ENCODE measurements at places on chromosomes 2 and 18.

DNA sequence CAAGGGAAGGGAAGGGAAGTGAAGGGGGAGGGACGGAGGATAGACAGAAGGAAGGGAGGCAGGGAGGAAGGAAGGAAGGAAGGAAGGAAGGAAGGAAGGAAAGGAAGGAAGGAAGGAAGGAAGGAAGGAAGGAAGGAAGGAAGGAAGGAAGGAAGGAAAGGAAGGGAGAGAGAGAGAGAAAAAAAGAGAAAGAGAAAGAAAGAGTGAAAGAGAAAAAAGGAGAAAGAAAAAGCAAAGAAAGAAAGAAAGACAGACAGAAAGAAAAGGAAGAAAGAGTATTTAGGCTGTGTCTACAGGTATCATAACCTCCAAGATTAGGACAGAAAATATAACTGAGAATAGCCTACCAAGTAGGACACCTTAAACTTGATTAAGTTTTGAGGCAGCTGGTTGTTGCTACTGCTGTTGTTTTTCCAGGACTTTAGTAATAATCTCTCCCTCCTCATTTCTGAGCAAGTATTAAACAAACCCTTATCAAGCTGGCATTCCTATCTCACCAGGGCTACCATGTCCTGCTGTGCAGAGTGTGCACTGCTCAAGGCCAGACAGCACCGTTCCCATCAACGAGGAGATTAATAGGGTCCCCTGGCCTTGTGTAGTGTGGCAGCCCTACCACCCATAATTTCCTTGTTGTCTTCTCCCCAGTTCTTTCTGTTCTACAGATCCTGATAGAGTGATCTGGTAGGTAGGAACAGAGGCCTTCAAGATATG, 90.5 kb upstream of the FHL2 start:
- no peak for DNase-seq

DNA sequence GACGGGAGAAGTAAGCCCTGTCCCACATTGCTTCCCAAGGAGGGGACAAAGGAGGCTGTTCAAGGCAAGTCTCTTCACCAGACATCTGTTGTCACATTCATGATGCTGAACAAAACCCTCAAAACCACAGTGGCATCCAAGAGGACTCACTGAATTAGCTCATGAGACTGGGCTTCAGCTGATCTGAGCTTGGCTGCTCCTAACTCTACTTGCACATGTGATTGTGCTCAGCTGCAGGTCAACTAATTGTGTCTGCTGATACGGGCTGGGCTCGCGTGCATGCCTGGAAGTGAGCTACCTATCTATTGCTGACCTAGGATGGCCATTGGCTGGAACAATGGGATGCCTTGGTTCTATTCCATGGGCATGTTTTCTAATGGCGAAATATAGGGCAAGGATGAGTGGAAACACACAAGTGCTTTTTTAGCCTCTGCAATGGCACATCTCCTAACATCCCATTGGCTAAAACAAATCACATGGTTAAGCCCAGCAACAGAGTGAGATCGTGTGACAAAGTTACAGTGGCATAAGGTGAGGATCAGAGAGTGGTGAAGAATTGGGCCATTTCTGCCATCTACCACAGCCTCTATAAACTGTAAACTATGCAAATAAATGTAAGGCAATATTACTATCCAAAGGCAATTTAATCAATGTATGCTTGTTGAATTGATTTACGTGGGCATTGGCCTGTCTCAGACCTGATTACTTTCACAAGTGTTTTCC, 52.9 kb upstream of the CAPN13 start:
- DNase-seq: no peak

DNA sequence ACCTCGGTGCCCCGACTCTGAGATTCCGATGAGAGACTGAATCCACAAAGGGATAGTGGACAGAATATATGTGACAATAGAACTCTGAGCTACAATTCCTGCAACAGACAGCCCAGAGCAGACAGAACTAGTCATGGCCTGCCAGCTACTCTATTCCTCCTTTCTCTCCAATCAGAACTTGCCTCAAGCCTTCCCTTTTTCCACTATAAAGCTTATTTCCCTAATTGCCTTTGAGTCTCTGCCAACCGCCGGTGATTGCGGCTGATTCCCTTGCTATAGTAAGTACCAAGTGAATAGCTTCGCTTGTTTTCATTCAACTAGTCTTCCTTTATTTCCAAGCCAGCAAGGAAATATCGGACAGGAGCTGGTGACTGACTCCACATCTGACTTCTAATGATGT, 96.8 kb downstream of the DSC3 start:
- DNase-seq: no peak

DNA sequence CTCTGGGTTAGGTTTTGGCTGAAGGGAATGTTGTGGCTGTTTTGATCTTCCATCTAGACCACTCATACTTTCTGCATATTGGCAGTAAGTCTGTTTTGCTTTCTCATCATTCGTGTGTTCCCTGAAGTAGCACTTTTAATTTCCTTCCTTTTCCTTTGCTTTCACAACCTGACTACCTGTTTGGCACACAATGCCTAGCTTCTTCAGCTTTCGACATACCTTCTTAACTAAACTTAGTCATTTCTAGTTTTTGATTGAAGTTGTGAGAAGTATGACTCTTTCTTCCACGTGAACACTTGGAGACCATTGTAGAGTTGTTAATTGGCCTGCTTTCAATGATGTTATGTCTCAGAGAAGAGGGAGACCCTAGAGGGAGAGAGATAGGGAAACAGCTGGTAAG, 123.6 kb upstream of the EPB41L3 start:
- DNase-seq: no peak

- DNase-seq: no peak
Observed at GRCh38 chr2:27572439-27572838, 10.4 kb upstream of the ZNF512 start.

DNA sequence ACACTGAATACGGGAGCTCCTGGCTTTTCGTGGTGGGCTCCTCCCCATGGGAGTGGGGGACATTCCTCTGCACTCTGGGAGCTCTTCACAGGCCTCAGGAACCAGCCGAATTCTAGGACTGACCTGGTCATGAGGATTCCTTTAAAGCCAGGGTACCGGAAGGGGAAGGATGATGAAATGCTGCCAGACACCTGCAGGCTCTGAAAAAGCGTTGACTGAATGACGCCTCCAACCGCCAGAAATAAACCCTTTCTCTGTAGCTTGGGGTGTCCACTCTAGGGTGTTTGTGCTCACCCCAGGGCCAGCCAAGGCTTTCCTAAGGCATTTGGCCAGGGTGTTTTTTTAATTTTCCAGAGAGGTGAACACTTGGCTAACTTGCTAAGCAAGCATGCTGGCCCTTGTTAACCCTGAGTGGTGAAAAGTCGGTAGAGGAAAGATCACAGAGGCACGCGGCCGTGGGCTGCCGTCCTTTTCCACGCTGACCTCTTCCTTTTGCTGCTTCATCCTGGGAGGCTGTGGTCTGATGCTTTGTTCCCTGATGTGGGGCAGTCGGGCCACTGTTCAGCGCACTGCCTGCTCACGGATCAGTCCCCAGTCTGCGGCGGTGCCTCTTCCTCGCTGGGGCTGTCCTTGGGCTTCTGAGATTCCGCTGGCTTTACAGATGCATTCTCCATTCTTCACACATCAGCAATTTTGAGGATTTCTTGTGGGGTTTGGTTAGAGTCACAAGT, 32.0 kb downstream of the IMPA2 start:
- DNase-seq: no peak

- DNase-seq: no peak
Observed at GRCh38 chr2:2758793-2759367, 427.8 kb upstream of the MYT1L start.

DNA sequence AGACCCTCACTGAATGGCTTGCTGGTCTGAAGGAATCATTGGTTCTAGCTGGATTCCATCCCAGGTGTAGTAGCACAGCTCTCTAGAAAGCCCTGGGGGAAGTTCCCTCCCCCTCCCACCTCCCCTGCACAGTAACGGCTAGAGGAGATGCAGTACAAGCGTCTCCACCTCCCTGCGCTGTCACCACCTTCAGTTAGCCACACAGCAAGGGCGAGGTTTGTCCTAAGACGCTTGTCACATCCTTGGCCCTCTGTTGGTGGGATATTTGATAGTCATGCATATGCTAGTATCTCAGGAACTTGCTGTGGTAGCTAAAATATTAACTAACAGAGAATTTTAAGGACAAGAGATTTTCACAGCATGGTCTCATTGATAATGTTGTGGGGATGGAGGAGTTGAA, 19.4 kb downstream of the TRAPPC12 start:
- no peak for DNase-seq

- no peak for DNase-seq
Observed at GRCh38 chr2:143633419-143633818, 504.2 kb downstream of the ARHGAP15 start.

DNA sequence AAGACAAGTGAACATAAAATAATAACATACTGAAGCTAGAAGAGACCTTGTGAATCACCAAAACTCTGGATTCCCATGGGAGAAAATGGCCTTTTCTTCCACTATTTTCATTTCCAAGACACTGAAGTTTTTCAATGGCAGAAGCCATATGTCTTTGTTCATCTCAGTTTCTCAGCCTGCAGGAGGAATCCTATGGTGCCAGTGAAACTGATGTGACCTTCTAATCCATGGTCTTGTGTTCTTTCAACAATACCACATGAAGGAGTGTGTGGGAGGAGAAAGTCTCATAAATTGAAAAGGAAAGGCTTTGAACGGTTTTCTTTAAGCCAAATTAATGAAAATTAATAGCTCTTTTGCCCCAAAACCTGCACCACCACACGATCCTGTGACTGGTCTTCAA, 257.3 kb downstream of the EPHA4 start:
- DNase-seq: no peak

DNA sequence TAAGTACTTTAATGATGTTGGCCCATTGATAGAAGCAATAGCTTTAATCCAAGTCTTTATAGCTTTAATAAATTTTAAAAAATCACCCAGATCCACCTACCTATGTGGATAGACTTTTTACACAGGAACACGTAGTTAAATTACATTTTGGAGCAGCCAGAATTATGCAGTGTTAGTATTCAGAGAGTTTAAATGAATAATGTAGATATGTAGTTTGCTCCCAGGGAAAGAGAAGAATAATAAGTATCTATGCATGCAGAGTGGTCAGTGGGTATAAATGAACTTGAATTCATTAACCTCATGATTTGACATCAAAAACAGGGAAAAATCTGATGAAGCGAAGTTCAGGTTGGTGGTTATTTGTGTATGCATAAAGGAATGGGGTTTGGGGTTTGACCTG, 146.3 kb downstream of the CERS6 start:
- no peak for DNase-seq

GRCh38 chr2:235391921-235392615, 101.8 kb upstream of the AGAP1 start:
- no peak for DNase-seq

DNA sequence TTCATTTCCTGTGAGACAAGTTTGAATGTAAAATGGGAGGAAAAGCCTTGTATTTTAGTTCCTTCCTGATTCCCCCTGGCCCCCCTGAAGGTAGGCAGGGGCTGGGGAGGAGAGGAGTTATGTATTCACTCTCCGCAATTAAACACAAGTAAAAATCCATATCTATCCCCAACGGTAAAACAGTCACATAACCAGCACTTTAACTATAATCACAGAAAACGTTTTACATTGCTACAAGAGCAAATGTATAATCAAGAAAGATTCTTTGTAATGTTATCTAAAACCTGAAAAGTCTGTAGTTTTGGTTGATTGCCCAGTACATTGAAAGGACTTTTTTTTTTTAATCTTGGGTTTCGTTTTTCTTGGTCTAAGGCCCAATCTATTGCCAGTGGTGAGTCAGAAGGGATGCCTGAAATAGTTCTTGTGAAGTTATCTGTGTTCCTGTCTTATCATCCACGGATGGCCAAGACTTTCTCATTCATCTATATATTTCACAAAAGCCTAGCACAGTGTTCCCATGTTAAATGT, 34.5 kb upstream of the CCNYL1 start:
- no peak for DNase-seq

DNA sequence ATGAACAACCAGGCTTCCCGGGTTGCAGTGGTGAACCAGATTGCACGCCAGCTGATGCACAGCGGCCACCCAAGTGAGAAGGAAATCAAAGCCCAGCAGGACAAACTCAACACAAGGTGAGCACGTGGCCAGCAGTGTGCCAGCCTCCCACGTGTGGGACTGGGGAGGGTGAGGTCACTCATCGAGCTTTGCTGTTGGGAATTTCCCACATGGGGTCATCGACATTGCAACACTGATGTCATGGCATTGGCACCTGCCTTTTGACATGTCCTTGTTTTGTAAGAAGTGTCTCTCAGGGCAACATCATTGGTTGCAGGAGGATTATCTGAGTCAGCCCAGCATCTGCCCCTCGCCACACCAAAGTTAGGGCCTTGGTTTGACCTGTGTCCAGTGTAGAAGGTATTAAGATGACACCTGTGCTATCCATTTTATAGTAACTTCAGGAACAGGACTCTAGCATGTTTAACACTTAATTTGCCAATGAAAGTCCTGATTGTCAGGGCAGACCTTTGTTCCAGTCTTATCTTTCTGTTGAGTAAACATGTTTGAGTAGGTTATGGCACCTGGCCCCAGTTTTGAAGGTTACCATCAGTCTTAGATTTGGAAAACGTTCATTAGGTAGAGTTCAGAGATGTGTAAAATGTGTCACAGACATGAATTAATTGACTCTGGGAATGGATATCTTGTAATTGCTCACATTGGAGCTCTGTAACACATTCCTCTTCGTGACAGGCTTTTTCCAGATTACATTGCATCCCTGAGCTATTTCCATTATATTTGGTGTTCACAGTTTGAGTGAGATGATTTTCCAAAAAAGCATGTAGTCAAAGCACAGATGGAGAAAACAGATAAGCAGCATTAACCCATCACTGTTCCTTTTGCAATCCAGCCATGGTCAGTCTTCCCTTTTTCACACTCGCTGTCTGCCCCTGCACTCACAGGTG, 93.3 kb upstream of the EML6 start:
- no peak for DNase-seq

- DNase-seq: no peak
Observed at GRCh38 chr2:97985998-97986397, 9.8 kb downstream of the TMEM131 start.

GRCh38 chr2:231781798-231782726, 980 bp upstream of the PDE6D start:
- DNase-seq: no peak

- DNase-seq: no peak
Observed at GRCh38 chr2:15640261-15640711, 48.6 kb downstream of the DDX1 start.

GRCh38 chr2:206971805-206972204, 32.5 kb downstream of the CPO start:
- DNase-seq: no peak

- DNase-seq: no peak
Observed at GRCh38 chr18:2310886-2311285, 260.4 kb downstream of the METTL4 start.
